Omental fat pad (tissue), 4 donors: ENCODE measurements at places on chromosomes 3 and 15. TPM values are rescaled to one million over a fixed set of nuclear protein-coding genes. Genes with fewer than 3 reads are reported as not detected.

DNA sequence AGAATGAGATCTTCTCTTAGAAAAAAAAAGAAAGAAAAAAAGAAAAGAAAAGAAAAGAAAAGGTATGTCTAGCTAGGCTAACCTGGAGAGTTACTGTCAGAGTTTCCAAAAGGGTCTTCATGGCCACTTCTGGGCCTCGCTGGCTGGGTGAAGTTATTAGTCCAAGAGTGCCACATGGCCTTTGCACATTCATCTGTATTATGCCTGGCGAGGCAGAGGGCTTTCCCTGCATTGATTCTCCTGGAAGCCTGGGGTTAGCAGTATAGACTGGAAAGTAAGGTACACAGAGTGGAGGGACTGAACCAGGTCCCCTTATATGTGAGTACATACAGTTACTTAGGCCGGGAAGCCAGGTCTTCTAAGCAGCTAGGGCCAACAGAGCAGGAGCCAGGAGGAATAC, 54.8 kb upstream of the CGNL1 start:
- DNase-seq = no peak

GNAT1 gene
- 1.3 TPM for total RNA-seq

- no peak for DNase-seq
Observed at GRCh38 chr3:148062590-148062989, 635.1 kb upstream of the AGTR1 start.

GRCh38 chr15:66157507-66157906, 96.0 kb downstream of the MEGF11 start:
- no peak for DNase-seq

DNA sequence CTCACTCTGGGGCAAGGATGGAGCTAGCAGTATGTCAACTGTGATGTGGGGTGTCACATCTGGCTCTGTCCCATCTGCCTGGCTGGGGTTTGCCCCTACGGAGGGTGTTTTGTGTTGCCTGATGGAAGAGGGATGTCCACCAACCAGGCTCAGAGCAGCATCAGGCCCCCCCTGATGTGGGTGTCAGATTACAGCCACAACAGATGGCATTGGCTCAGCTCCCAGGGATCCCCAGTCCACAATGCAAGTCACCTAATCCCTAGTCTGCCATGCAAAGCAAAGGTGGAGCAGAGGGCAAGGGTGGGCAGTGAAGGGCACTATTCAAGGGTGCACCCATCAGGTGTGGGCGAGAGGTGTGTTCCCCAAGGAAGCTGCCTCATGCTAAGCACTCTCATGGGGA, 48.9 kb upstream of the AMOTL2 start:
- DNase-seq = no peak

MAGI1 gene
- 38.3 TPM for total RNA-seq
